Stimulated activated naive CD8-positive, alpha-beta T cell treated with anti-CD3 and anti-CD28 coated beads, Interleukin-15, amount 100 ng/mL, for 72 hours (primary cell): ENCODE measurements at places on chromosomes 6 and 20.
A peak's percentile ranks its signal among the peaks of the same experiment; 100 is the strongest.

DNA sequence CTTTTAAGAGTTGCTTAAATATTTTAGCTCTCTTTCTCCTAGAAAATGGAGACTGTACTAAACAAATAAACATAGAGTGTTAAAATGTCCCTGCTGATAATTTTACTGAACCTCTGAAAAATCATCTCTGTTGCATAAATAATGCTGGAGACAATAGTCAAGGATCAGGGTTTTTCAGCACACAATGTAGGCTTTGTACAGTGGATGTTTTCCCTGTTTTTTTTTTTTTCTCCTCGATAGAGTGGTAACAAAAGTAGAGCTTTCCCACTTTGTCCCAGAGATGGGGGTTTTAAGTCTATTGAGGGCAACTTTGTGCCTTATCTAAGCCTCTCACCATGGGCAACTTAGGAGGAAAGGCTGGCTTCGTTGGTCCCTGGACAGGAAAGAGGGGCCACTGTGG is 222.6 kb upstream of the HDDC2 start:
- DNase-seq: no peak

DNA sequence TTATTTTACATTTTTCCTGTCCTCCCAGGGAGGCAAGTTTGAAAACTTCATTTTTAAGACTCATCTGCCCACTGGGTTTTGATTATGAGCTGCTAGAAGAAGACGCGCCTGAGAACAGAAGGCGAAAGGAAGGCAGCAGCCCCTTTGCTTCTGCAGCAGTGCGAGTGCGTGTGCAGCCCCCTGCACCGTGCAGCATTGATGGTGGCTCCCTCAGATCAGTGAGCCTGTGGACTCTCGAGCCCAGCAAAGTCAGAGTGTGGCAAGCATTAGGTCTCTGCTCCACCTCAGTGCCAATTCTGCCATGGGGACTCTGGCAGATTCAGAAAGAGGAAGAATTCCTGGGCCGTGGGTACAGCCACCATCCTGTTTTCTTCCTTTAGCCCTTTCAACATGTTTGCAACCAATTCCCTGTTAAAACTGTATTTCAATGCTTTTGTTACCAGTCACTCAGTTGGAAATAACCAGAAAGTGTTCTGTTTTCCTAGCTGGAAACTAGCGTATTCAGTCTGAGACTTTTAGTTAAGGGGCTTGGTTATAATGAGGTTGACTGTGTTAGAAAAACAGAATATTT is 134.8 kb upstream of the OGFRL1 start:
- DNase-seq: no peak

DNA sequence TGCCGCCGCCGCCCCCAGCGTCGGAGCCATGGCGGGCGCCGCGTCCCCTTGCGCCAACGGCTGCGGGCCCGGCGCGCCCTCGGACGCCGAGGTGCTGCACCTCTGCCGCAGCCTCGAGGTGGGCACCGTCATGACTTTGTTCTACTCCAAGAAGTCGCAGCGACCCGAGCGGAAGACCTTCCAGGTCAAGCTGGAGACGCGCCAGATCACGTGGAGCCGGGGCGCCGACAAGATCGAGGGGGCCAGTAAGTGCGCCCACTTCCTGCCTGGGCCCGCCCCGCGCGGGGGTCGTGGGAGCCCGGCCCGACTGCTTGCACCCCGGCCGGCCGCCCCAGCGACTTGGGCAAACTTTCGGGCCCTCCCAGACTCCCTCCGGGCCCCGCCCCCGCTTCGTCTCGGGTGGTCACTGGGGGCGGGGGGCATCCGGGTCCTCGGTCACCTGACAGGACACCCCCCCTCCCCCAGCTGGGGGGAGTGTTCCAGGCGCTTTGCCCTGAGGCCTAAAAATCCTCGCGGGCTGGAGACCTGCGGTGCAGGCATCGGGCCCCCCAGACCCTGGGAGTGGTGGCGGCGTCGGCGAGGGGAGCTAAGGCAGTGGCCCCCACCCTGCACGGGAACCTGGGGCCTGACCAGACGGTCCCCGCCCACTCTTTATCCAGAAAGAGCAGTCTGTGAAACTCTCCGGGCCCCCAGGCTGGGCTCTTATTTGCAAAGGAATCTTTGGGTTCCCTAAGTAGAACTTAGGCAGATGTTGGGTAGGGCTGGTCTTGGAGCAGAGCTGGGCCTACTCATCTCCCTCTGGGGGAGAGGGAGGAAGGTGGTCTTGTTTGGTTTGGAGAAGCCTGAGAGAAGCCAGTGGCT is 501 bp downstream of the PLCG1 start:
- DNase-seq: peak; percentile 85

DNA sequence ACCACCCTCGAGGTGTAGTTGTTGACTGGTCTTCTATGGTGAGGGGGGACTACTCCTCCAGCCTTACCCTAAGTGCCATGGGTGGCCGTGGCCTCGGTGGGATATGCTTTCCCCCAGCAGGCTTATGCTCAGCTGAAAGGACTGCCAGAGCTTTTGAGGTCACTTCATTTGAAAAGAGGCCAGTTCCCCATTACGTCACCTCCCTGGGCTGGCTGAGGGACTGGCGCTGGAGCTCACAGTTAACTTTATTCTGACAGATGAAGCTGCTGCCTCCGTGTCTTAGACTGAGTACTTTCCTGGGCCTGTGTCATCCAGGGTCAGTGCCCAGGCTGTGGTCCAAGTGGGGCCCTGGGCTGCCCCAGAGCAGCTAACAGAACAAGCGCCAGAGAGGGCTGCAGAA is 42.8 kb upstream of the PCMTD2 start:
- DNase-seq: no peak

DNA sequence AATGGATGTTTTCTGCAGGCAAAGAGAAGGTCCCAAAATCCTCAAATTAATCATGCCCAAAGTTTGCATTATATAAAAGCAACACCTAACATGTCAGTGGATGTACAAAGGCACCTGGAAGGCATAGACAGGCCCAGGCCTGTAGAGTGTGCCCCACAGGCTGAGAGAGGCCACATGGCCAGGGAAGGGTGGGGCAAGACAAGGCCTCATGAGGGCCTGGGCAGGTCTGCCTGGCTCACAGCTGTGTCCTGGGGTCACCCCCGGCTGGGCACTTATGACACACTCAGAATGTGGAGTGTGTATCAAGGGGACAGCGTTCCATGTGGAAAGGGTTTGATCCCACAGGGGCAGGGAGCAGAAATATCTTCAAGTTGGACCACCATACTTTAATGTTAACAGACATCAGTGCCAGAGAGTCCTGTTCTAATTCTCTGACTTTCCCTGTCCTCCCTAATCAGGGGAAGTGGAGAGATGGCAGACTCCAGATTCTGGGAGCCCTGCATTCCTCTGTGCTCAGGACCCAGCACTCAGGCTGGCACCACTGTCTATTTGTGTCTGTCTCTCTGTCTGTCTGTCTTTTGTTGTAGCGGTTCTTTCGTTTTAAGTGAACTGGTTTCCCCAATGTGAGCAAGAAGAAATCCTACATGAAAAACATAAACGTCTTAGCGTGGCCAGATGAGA is 178.3 kb upstream of the FOXA2 start:
- DNase-seq: no peak

DNA sequence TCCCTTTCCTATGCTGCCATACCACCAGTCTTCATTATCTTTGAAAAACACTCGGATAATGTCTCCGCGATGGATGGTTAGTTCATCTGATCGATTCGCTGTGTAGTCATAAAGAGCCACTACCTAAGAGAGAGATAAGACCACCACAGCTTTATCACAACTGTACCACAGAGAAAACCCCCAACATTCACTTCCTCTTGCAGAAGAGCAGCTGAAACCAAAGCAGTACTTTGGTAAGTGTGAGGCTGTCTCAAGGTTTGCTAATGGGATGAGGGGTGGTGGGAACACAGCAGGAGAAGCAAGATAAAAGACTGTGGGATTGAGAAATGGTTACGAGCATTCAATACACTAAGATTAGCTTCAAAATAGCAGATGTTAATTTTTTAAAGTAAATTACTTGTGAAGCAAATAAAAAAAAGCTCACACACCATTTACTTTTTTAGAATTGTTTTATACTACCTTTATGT is 142.1 kb downstream of the MYB start:
- peak; percentile 28 for DNase-seq

DNA sequence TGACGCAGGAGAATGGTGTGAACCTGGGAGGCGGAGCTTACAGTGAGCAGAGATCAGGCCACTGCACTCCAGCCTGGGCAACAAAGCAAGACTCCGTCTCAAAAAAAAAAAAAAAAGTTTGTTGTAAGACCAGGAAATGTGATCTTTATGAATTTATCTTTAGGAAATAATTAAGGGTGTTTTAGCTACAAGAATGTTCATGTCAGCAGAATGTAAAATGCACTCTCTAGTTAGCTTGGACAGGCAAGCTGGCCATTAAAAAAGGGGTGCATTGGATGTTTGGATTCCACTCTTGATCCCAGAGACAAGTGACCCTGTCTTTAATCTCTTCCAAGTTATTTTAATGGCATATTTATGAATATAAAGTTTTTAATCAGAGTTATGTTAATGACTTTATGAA is 19.6 kb downstream of the ENPP3 start:
- DNase-seq: no peak

DNA sequence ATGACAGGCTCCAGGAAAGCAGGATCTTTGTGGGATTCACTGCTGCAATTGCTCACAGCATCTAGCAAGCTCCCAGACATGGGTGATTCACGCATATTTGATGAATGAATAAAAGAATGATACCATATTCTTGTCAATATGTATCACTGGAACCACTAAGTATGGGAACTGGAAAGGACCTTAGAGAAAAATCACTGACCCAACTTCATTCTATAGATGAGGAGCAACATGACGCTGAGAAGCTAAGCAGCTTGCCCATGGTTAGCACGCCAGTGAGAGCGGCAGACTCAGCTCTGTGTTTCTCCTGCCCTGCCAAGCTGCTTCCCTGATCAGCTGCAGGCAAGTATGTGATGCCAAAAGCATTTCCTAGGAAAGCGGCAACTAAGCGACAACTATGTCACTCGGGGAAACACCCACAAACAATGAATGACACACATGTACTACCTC is 66.8 kb downstream of the PPP1R3G start:
- no peak for DNase-seq

DNA sequence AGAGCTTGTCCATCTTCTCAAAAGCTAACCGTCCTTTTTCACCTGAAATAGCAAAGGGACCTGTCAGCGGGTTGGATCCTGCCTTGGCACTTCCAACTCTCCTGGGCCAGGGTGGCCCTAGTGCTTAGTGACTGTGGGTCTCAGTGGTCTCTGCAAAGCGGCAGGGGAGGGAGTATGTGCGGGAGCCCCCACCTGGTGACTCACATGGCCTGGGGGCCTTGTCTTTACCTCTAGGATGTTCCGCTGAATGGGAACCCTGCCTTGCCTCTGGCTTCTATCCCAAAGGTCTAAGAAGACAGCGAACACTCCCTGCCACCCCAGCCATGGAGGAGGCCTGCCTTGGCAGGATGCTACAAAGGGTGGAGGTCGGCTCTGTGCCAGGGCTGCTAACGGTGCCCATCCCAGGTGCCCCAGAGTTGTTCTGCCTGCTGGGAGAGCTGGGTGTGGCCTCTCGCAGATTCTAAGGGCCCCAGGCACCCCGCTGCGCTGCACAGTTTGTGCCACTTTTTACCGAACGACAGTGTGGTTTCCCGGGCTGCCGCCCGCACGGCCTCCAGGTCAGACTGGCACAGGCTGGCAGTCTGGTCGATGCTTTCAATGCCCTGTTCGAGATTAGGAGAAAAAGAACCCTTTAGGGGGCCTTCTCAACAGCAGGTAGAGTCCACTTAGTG is 77.2 kb downstream of the PTPN1 start:
- DNase-seq: no peak

DNA sequence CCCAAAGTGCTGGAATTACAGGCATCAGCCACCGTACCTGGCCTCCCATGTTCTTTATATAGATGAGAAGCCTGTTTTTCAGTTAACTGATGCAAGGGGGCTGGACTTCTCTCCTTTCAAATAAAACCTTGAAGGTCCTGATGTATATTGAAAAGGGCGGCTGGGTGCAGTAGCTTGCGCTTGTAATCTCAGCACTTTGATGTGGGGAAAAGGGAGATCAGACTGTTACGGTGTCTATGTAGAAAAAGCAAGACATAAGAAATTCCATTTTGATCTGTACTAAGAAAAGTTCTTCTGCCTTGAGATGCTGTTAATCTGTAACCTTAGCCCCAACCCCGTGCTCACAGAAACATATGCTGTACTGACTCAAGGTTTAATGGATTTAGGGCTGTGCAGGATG is 16.1 kb upstream of the SAMHD1 start:
- no peak for DNase-seq

GRCh38 chr6:128078276-128078675 is 177.4 kb upstream of the THEMIS start:
- DNase-seq: no peak

DNA sequence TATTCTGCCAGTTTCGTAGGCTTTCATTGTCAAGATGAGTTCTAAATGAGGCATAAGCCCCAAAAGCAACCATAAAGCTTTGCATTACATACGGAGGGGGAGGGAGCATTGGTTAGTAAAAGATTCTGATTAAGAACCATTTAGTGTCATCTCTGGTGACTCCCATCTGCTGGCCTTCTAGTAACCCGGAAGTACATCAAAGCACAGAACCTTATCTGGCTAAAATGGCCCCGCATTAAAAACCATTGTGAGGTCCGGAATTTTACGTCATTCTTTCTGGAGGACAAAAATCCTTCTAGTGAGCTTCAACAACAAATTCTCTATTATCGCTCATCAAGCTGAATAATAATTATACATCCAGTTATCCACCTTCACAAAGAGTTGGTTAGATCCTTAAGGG is 37.8 kb downstream of the METTL24 start:
- no peak for DNase-seq

GRCh38 chr6:52617087-52617486 is 40.2 kb upstream of the TRAM2 start:
- no peak for DNase-seq

GRCh38 chr6:7402716-7403115 is 13.1 kb downstream of the RIOK1 start:
- no peak for DNase-seq

- no peak for DNase-seq
Measured at GRCh38 chr6:86756640-86757229, 180.6 kb upstream of the HTR1E start.

GRCh38 chr6:43947860-43948259 is 177.8 kb downstream of the VEGFA start:
- no peak for DNase-seq

- DNase-seq: peak; percentile 85
Measured at GRCh38 chr20:62740286-62741141, 31.9 kb downstream of the NTSR1 start.

DNA sequence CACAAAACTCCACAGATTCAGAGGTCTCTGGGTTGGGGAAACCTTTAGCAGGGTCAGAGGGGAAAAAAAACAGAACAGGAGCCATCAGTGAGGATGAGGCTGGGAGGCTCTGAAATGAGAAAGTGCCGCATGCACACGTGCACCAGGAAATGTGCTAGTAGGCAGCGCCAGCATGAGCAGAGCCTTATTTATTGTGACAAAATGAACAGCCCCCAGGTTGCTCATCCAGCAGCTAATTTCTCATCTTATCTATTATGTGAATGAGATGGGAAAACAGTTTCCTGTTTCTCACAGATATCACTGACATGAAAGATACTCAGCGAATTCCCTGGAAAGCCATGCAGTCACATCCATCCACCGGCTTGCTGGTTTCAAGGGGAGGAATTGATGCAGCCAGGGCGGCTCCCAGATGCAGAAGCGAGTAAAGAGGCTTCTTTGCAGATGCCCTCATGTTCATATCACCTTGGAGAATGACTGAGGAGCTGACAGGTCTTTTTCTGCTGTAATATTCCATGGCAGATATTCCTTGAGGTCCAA is 176.1 kb downstream of the MBOAT1 start:
- no peak for DNase-seq
